Hematopoietic multipotent progenitor cell treated with erythropoietin and hydrocortisone succinate and interleukin-3 and kit ligand, for 6 days (in vitro differentiated cells): ENCODE measurements at places on chromosomes 12 and 14.
A peak's percentile ranks its signal among the peaks of the same experiment; 100 is the strongest.

DNA sequence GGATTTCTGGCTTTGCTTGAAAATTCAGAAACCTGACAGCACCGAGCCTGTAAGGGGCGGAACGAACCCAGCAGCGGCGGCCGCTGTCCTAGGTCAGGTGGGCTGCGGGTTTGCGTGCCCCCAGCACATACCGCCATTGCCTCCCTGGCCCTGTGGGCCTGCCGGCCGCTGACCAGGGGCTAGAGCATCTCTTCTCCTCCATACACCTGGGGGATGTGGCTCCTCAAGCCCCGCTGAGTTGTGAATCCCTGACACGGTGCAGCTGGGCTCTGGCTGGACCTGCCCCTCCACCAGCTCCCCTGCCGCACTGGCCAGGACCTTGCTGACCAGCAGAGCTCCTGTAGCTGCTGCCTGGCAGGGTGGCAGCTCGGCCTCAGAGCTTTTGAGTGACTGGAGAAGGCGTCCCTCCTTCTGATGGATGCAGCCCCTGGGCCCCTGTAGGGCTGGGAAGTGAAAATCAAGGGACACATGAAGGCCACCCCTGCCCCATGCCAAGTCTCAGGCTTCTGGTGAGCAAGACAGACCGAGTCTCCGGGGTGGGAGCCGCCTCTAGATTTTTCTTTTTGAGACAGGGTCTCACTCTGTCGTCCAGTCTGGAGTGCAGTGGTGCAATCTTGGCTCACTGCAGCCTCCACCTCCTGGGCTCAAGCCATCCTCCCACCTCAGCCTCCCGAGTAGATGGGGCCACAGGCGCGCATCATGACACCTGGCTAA is 184.9 kb upstream of the SFSWAP start:
- DNase-seq: no peak

DNA sequence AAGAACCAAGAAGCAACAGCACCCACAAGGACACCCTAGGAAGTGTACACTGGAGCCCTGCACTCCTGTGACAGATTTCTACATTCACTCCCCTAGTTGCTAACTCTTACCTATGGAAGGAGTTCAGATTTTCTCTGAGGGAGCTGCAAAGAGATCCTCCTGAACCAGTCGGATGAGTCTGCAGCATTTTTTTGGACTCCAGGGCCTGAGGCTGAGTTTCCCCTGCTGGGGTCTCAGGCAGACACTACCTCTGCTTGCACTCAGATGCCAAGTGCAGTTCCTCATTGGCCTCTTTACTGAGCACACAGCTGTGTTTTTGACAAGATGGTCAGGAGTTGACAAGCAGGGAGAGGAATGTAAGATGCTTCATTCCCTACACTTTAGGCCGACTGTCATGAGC is 153.2 kb upstream of the RBM19 start:
- DNase-seq: no peak

DNA sequence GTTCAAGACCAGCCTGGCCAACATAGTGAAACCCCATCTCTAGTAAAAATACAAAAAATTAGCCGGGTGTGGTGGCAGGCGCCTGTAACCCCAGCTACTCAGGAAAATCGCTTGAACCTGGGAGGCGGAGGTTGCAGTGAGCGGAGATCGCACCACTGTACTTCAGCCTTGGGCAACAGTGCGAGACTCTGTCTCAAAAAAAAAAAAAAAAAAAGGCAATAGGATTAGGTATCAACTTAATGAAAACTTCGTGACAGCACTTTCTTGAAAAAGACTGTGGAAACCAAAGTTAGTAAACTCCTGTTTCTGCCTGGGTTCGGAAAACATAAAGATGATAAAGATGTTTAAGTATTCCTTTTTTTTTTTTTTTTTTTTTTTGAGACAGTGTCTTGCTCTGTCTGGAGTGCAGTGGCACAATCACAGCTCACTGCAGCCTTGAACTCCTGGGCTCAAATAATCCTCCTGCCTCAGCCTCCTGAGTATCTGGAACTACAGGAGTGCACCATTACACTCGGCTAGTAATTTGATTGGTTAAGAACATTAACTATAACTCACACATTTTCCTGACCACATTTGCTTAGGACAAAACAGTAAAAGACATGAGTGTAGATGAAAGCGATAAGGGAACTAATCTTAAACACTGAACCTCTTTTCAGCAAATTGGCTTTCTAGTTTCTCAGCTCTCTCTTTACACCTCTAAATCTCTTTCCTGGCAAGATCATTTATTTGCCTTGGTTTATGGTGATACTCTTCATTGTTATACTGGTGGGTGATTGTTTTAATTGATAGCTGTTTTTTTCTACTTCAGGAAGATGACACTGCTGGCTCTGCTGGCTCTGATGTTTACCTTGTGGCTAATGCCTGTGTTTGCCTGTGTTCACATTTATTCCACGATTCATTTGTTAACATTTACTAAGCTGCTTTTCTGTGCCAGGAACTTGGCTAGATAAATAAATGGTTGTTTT is 15.8 kb downstream of the HIF1A start:
- DNase-seq: peak; percentile 55

- no peak for DNase-seq
Observed at GRCh38 chr12:70444903-70445302, 78.8 kb downstream of the KCNMB4 start.

DNA sequence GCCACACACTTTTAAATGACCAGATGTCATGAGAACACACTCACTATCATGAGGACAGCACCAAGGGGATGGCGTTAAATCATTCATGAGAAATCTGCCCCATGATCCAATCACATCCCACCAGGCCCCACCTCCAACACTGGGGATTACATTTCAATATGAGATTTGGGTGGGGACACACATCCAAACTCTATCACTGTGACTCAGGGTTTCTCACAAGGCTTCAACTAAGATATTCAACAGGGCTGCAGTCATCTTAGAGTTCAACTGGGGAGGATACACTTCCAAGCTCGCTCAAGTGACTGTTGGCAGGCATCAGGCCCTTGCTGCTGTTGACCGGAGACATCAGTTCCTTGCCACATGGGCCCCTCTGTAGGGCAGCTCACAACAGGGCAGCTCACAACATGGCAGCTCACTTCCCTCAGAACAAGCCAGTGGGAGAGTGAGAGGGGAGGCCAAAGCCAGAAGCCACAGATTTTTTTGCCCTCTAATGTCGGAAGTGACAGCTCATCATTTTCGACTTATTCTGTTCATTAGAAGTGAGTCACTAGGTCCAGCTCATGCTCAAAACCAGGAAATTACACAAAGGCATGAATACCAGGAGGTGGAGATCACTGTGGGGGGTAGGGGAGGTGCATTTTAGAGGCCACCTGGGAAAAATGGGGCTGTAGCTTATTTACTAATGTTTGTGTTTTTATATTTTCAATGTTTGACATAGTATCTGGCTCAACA is 50.8 kb upstream of the PTHLH start:
- no peak for DNase-seq

- no peak for DNase-seq
Observed at GRCh38 chr12:87802721-87803011, 226.5 kb downstream of the C12orf50 start.

GRCh38 chr12:116354950-116355783 is 77.7 kb upstream of the MED13L start:
- DNase-seq: peak; percentile 17

GRCh38 chr12:125013816-125014442 is 20.5 kb downstream of the BRI3BP start:
- DNase-seq: no peak

GRCh38 chr12:75650595-75651341 is 139.4 kb upstream of the KRR1 start:
- no peak for DNase-seq

GRCh38 chr12:52145228-52146088 is 46.4 kb downstream of the KRT80 start:
- no peak for DNase-seq

- peak; percentile 61 for DNase-seq
Observed at GRCh38 chr14:41285186-41285748, 321.4 kb upstream of the LRFN5 start.

DNA sequence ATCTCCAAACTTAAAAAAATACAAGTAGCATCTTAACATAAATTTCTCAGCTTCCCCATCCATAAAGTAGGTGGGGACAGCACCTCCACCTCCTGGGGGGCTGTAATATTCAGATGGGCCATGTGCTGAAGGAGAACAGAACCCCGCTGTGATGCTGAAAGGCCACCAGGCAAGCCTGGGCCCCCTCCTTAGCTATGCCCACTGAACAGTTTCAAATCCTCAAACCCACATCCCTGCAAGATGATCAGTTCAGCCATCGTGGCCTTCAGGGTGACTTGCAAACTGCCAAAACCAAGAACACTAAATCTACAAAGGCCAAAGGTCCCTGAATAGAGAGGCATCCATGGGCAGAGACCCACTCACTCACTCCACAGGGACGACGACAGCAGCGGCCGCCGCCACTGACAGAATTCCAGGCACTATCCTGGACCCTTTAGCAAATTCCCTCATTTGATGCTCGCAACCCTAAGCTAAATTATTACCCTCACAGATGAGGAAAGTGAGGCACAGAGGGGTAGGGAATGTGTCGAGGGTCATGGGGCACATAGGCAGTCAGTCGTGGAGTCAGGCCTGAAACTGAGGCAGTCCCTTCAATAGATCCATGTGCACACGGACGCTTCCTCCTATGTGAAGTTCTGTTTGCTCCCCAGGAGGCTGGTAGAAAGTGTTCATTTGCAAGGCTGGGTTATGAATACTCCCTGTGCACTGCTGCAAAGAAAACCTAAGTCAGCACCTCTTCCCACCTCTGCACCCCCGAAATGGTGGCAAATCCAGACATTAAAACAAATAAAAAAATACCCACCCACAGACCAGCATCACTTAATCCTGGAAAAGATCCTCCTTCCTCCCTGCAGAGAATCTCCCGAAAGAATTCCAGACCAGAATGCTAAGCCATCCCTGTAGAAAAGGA is 5.9 kb downstream of the ITPK1 start:
- no peak for DNase-seq

DNA sequence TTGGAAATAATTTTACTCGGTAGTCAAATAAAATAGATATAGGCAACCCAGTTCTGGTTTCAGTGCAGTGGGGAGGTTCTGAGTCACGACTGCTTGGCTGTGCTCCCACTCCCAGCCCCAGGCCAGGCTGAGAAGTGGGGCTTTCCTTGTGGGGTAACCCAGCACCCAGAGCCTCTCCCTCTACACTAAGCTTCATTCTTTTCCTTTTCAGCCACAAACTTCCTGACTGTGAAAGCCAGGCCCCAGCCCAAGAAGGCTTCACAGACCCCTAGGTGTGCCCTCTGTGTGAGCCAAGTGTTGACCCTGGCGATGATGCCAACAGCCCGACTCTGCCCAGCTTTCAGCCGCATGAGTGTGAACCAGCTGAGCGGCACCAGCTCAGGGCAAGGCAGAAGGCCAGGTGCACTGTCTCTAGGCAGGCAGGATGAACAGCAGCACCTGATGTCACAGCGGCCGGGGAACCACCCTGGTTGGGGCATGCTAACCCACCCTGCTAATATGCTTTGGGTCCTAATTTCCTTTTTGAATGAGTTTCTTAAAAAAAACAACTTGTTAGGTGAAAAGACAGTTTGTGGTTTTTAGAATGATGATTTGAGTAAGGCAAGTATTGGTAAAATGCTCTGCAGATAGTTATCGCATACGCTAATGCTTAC is 42.2 kb upstream of the ATP23 start:
- DNase-seq: peak; percentile 46

DNA sequence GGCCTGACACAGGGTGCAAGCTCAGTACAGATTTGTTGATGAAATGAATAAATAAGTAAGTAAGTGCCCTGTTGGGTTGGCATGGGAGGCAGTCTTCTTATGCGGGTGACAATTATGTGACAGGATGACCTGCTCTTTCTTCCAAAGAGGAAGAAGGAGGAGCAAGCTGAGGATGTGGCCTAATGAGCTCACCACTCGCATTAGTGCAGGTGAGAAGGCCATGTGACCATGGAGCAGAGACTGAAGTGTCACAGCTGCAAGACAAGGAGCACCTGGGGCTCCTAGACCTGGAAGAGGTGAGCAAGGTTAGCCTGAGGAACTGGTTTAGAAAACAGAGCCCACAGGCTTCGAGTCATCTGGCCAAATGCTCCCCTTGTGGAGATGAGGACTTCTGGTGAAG is 34.9 kb downstream of the LRTM2 start:
- DNase-seq: no peak

- DNase-seq: no peak
Observed at GRCh38 chr12:54141431-54142113, 47.2 kb downstream of the SMUG1 start.

DNA sequence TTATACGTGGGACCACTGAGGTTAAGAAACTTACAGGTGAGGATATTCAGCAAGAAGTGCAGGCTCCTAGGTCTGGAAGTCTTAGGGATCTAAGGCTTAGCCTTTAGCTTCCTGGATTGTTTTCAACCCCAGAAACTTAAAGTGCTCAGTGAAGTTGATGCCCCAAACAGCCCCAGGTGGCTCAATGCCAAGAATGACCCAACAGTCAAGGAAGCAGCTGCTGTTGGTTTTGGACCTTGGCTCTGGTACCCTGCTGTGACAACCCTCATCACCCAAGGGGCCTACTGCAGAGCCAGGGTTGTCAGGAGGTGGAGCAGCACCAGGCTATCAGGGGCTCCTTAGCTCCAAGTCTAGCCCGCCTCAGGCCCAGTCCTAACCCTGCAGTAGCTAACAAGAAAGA is 36.8 kb downstream of the VDR start:
- no peak for DNase-seq

GRCh38 chr12:27096420-27096819 is 14.0 kb upstream of the C12orf71 start:
- DNase-seq: no peak

DNA sequence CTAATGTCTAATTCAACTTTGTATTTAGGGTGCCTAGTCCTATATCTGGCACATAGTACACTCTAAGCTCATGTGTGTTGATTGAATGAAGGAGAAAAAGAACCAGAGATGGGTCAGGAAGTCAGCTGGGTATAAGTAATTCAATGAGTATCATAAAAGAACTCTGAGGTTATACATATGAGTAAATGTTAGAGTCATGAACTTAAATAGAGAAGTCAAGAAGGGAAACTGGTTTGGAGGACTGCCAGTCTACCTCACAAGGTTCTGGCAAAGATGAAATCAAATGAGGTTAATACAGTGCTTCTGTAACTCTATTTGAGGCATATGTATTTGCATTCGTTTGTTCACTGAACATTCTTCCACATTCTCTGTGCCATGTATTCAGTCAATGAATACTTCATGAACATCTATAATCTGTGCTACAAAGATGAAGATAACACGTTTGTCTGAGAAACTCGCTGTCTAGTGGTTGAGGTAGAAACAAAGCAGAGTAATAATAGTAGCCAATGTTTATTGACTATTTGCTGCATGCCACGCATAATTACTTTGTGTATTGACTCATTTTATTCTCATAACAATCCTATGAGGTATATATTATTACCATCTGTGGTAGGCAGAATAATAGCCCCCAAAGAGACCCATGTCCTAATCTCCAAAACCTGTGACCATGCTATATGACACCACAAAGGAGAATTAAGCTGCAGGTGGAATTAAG is 88.9 kb downstream of the PTGER2 start:
- DNase-seq: peak; percentile 52

GRCh38 chr12:2306012-2306411 is 253.2 kb downstream of the CACNA1C start:
- DNase-seq: peak; percentile 32
